ENCODE measurements at places on chromosomes 6 and 20. TPM values are rescaled to one million over a fixed set of nuclear protein-coding genes. Genes with fewer than 3 reads are reported as not detected.

TAB2 gene
- 43.7 TPM for total RNA-seq

PSORS1C2 gene
- not detected for total RNA-seq

EYS gene
- not detected for total RNA-seq

TBX18 gene
- not detected for total RNA-seq

ACTL10 gene
- 3.4 TPM for total RNA-seq

SLC9A8 gene
- total RNA-seq: 19.5 TPM

NKAIN4 gene
- 2.7 TPM for total RNA-seq

- no peak for DNase-seq
These were observed 93.7 kb downstream of the ASXL1 start for GRCh38 chr20:32451682-32452461.

- DNase-seq: no peak
These were observed 17.6 kb upstream of the SYNJ2 start for GRCh38 chr6:157964100-157964499.

DNA sequence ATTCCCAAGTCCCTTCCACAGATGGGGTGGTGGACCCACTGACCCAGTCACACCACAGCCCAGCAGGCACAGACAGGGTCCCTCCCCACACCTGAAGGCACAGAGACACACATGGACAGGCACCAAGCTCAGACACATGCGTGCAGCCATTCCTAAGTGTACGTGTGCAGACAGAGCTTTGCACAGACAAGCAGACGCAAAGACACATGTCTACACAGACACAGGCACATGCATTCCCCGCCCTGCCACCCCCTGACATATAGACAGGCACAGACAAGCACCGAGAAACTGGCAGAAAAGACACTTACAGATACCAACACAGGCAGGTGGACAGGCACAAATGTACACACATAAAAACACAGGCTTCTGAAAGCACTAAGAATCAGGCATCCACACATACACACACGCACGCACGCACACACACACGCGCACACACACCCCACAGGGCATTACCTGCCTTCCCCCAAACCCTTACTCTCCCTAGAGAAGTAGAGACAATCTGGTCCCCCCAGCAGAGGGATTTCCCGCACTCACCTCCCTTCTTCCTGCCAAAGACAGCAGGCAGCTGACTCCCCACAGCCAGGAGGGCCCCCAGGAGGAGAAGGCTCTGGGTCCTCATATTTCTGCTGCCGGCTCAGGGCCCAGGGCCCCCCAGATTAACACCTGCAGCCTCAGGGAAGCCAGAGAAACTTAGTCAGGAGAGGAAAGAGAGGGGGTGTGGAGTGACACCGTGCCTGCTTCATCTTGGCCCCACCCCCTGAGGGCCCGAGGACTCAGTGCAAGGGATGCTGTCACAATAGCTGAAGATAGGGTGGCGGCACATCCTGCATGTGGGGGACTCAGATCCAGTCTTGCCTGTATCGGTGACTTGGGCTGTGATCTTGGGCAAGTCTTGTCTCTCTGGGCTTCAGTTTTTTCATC is at the start of gene WFDC5:
TSS of gene WFDC5 (minus strand) at position 710 of the 921 bp plus-strand sequence. CDS start at position 619, 91 bp downstream.
- no peak for DNase-seq

- DNase-seq: no peak
These were observed 813.5 kb downstream of the QKI start for GRCh38 chr6:164227952-164228522.

GRCh38 chr20:62554214-62554897 is 78.6 kb upstream of the GATA5 start:
- DNase-seq: no peak

- DNase-seq: no peak
These were observed 82.1 kb downstream of the PTPRA start for GRCh38 chr20:2955257-2955970.

GRCh38 chr20:3282271-3283221 is 43.6 kb upstream of the SLC4A11 start:
- DNase-seq: peak; percentile 43

DNA sequence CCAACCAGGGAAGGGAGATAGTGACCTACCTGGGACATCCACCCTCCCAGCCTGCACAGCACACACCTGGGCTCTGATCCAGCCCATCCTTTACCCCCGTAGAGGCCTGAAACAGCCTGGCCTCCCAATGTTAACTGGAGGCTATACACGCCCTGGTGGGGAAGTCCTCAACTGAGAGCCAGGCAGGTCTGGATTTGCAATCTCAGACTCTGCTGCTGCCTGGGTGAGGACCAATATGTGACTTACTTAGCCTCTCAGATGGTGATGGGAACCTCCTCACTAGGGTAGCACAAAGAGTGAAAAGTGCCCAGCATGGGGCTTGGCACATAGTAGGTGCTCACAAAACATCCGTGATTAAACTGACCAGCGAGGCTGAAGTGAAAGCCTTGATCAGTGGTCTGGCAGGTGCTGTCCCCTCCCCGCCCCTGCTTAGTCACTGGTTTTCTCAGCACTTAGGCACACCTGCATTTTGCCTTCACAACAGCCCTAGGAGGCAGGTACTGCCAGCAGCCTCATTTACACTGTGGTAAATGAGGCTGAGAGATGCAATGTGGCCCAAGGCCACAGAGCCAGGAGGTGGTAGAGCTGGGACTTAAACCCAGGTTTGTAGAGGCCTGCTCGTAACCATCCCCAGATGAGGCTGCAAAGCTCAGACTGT is 12.4 kb downstream of the PEDS1 start:
- no peak for DNase-seq

GRCh38 chr6:155284775-155285174 is 21.0 kb downstream of the CLDN20 start:
- DNase-seq: no peak
